ENCODE measurements at places on chromosomes 5 and 9.

DNA sequence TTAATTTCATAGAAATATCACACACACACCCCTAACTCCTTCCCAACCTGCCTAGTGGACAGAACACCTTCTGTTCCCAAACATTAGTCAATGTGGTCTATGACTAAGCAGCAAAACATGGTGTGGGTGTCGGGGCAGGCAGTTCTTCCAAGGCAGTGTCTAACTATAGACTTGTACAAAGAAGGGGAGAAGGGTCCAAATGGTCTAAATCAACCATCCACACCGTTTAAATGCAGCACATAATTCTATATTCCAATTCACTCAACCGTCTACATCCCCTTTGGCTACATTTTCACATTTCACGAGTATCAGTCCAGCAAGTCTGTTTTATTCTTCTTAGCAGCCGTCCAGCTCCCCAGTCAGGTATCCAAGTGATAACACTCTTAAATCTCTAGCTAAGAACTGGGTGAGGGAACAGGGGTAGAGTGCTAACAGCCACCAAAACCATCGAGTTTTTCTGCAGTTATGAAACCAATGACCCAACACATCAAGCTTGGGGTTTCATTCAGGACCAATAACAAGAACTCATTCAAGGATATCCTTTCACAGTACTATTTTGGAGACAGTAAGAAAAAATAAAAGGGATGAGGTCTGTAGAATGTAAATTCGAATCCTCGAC lies 3.3 kb downstream of the ZNF608 start:
- no peak for DNase-seq

GRCh38 chr9:86340356-86341006 lies 13.7 kb downstream of the TUT7 start:
- no peak for DNase-seq

- DNase-seq: no peak
These were observed 128.1 kb downstream of the FBXO38 start for GRCh38 chr5:148511810-148512347.

DNA sequence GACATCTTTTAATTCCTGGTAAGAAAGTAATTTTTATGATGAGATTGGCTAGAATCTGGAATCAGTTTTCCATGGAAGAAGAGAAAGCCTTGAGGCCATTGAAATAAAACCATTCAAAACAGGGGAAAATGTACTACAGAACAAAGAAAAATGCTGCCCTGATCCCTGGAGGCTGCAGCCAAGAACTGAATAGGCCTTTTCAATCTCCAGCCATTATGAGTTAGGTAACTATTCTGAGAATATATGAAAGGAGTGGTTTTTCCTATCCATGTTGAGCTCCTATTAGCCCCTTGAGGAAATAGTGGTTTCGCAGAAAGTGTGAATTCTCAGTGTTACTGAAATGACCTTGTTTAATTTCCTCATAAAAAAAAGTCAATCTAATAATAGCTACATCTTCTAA lies 408.5 kb upstream of the GRAMD2B start:
- DNase-seq: no peak

GRCh38 chr5:18972177-18972576 lies 1015.8 kb downstream of the CDH18 start:
- no peak for DNase-seq

GRCh38 chr5:159217236-159217635 lies 7.9 kb upstream of the RNF145 start:
- no peak for DNase-seq

GRCh38 chr5:126686451-126687126 lies 85.8 kb downstream of the PHAX start:
- no peak for DNase-seq

DNA sequence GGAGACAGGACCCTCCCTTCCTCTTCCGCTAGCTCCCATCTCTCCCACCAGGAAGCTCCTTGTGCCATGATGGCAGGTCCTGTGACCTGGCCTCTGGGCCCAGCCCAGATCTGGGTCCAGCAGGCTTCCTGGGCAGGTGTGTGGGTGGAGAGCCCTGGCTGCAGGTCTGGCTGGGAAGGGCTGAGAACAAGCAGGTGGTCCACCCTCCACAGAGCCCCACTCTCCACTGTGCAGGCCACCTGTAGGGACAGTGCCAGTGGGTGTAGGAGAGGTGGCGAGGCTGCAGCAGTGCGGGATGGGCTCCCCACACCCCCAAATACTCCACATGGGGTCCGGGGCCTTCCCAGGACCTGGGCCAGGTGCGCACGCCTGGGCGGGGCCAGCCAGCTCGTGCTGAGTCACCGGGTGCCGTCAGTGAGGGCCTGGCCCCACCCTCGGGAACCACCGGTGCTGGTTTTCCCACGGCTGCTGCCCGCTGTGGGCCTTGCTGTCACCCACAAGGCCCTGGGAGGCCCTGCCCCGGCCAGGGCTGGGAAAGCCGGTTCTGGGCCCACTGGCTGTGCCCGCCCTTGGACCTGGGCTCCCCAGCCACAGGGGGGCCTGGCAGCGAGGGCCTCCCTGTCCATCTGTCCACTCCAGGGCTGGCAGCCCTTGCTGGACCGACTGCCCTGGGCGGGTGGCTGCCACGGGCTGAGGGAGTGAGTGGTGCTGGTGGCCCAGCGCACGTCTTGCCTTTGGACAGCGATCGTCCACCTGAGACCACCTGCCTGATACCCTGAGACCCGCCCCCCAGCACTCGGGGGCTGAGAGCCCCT lies 9.3 kb upstream of the NRARP start:
- DNase-seq: no peak

GRCh38 chr9:72352911-72353388 lies 12.1 kb downstream of the ZFAND5 start:
- no peak for DNase-seq

DNA sequence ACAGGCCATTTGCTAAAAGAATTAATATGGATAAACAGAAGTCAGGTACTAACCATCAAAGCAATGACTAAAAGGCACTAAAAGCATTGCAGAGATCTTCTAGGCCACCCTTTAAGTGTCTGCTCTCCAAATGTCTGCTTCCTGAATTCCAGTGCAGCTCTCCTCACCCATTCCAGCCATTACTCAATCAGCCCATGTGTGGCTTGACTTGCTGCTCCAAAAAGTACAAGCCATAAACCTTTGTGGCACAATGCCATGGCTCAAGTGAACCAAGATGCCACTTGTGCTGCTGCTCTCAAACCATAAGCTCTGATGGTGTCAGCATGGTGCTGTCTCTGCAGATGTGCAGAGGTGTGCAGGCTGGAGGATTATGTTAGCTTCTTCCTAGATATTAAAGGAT lies 290.2 kb upstream of the POU5F2 start:
- DNase-seq: no peak
